Body of pancreas (tissue), 4 donors: ENCODE measurements at places on chromosomes 5 and 9.

- no peak for DNase-seq
Observed at GRCh38 chr5:2217219-2217618, 334.5 kb upstream of the IRX4 start.

DNA sequence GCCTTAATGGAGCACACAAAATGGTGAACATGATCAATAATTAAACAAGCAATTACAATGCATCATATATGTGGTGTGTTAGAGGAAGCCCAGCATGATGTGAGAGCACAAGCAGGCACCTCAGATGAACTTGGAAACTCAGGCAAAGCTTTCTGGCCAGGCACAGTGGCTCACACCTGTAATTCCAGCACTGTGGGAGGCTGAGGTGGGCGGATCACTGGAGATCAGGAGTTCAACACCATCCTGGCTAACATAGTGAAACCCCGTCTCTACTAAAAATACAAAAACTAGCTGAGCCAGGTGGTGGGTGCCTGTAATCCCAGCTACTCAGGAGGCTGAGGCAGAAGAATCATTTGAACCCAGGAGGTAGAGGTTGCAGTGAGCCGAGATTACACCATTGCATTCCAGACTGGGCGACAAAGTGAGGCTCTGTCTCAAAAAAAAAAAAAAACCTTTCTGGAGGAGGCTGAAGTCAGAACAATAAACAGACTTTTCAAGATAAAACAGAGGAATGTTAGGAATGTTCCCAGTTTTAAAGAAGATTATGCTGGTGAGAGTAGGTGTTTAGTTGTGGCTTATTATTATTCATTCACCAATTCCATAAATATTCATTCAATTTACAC is 159.4 kb downstream of the CEMIP2 start:
- DNase-seq, result no peak

GRCh38 chr5:58462154-58462553 is 2.3 kb upstream of the PLK2 start:
- DNase-seq, result peak; percentile 10

- no peak for DNase-seq
Observed at GRCh38 chr9:113624721-113625120, 161.2 kb downstream of the RGS3 start.

GRCh38 chr9:122389195-122389594 is 18.4 kb downstream of the PTGS1 start:
- no peak for DNase-seq

DNA sequence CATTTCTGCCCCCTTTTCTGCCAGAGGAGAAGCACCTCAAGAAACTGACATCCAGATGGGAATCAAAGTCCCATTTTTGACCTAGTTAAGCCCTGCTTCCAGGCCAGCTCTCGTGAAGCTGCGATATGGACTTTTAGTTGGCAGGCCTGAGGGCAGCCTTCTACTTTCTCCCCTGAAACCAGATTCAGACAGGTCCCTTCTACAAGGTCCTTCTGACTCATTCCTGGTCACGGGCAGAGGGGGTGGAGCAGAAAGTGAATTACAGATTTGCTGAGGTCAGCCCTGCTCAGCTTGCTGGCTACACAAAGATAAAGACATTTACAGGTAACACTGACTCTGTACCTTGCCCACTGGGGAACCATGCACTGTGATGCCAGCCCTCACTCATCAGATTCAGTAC is 52.8 kb upstream of the TUT7 start:
- peak; percentile 94 for DNase-seq

- DNase-seq, result no peak
Observed at GRCh38 chr5:133876266-133876665, 92.2 kb downstream of the C5orf15 start.

GRCh38 chr9:105391288-105391687 is 56.5 kb upstream of the FSD1L start:
- no peak for DNase-seq

DNA sequence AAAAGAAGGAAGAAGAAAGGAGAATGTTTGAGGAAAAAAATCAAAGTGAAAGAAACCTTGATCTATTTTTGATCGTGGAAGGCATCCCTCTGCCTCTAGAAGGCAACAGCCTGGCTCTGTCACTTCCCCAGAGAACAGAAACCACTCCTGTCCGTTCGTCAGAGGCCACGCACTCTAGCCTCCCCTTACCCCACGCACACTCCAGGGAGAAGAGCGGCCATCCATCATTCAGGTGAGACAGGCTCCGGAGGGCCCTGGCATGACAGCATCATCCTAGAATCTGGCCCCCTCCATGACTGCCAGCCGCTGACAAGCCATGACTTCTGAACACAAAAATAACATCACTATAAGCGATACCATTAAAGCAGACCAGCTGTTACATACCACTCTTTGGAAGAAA is 135.8 kb downstream of the ROR2 start:
- no peak for DNase-seq

DNA sequence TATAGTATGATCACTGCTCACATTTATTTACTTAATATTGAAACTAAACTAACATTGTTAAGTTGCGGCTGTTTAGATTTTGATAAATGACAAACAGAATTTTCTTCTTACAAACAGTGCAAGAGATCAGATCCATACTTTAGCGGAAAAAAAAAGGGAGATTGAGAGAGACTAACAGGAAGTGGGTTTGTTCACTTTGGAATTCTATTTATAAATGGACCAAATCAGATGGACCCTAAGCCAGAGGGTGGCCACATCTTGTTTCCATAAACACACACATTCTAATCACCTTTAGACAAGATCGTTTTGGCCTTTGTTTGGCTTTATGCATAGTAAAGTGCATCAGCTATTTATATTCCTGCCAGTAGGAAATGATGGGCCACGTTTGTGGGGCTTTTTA is 381.4 kb upstream of the CD180 start:
- no peak for DNase-seq
